ENCODE measurements at places on chromosomes 6 and 20. TPM values are rescaled to one million over a fixed set of nuclear protein-coding genes. Genes with fewer than 3 reads are reported as not detected.

DNA sequence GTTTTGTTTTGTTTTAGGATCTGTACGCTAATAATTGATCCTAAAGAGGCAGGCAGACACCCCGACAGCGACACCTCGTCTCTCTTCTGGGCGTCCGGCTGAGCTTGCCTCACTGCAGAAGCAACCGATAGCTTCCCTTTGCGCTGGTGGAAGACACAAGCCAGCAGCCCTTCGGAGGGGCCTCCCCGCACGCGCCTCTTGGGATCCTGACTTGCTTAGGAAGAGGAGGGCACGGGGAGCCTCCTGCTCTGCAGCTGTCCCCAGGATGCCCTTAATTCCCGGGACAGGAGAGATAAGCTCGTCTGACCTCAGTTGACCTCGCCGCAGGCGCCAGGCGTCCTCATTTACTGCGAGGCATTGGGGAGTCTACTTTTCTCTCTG, 94.0 kb downstream of the CD83 start:
- DNase-seq: no peak

GRCh38 chr20:46544576-46544975, 5.9 kb downstream of the OCSTAMP start:
- DNase-seq: no peak

GRCh38 chr20:14600527-14600926, 263.1 kb upstream of the FLRT3 start:
- DNase-seq: no peak

- DNase-seq: no peak
Measured at GRCh38 chr6:111689946-111690345, 84.3 kb upstream of the TRAF3IP2 start.

- DNase-seq: no peak
Measured at GRCh38 chr20:29743101-29743931, 1514.1 kb upstream of the DEFB115 start.

- DNase-seq: peak; percentile 62
Measured at GRCh38 chr6:166575205-166575604, 11.3 kb downstream of the RAMACL start.

The ARG1 gene
- not detected for total RNA-seq

DNA sequence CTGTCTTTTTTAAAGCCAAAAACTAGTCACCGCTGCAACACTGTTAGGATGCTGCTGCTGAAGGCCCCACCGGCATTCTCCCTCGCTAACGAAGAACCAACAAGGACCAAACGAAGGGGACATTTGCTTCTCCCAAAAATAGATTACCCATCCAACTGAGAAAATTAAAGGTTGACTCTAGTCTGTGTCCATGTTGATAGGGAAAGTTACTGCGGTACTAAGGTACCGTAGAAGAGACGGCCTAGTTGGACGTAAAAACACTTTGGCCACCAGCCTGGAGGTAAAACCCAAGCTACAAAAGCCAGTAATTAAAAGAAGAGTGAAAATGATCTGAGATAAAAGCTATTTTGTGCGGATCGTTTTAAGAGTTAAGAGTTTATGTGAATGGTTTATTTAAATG, 11.8 kb upstream of the FOXF2 start:
- DNase-seq: no peak

DNA sequence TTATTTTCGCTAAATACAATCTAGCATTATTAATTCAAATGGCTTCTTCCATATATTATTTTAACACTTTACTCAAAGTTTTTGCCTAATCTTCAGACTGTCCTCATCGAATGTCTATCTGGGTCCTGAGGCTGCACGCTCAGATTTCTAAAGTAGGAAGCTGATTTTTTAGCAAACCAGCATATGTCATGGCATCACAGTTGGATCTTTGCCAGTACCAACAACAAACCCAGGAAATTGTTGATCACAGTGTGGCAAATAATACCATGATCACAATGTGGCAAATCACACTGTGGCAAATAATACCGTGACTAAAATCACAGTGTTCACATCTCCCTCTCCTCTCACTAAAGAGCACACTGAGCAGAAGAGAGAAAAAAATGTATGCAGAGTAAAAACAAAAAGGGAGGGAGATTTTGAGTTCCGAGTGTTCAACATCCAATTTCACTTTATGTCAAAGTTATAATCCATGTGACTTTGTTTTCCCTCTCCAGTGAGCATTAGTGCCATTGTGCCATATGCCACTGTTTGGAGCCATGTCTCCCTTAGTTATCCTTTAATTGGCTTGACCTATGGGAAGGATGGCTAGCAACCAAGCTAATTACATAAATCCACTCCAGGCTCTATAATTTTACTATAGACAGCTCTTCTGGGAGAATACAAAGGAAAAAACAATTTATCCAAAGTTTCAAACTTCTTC, 1059.6 kb downstream of the HACE1 start:
- no peak for DNase-seq

DNA sequence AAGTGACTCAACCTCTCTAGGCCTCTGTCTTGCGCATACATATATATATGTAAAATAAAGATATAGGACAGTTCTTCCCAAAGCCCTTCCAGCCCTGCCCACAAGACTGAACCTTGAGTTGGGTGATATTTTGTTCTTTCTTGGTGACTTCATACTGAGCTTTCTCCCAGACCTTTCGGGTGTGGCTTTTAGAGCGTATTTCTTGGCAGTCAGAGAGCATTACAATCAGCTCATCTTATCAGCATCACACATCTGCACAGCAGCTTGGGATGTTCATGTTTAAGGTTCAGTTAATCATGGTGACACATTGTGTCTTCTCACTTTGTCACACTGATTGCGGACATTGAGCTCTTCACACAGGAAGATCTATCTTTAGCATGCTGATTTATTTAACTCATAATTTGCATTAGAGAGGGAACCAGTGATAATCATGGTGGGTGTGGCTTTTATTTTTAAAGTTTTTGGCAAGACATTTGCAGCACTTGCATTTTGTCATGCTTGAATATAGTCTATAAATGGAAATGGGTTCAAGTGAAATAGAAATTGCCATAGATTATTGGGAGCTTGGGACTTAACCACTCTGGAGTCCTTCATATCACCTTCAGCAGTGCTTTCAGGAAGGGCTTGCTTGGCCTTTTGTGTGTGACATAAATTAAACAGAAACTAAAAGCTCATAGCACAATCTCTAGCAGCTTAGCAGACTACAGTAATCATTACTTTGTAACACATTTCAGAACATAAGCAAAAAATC, 8.3 kb downstream of the KIF3B start:
- DNase-seq: peak; percentile 31

GRCh38 chr6:135221042-135221441, 39.9 kb downstream of the MYB start:
- no peak for DNase-seq

The AAR2 gene
- 46.2 TPM for total RNA-seq

DNA sequence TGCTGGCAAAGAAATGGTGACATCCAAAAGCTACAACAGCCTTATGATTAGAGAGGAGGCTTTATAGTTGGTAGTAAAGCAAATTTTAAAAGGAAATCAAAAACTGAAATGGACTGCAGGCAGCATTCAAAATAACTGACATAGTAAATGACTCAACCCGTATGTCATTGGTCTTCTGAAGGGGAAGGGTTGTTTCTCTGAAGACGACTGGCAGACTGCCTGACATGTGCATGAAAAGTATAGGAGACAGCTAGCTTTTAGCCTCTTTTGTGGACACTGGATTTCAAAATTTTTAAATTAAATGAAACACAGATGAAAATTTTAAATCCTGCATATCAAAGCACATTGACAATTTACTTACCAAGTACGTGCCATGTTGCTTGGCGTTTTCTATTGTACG, 90.7 kb downstream of the TRMT6 start:
- peak; percentile 57 for DNase-seq

All from M059J (cell line).